ENCODE measurements at places on chromosomes 5 and 9. TPM values are rescaled to one million over a fixed set of nuclear protein-coding genes. Genes with fewer than 3 reads are reported as not detected.

- no peak overlapping the region for H3K27ac ChIP-seq
- H3K4me3 ChIP-seq = no peak overlapping the region
- no peaks in the 10 kb centered on the region for H3K36me3 ChIP-seq
- no peak for DNase-seq
- no peaks in the 10 kb centered on the region for H3K27me3 ChIP-seq
- H3K4me1 ChIP-seq = peaks cover 7% of the 10 kb centered on the region
These were observed 135.2 kb downstream of the GNA14 start for GRCh38 chr9:77512876-77513275.

DNA sequence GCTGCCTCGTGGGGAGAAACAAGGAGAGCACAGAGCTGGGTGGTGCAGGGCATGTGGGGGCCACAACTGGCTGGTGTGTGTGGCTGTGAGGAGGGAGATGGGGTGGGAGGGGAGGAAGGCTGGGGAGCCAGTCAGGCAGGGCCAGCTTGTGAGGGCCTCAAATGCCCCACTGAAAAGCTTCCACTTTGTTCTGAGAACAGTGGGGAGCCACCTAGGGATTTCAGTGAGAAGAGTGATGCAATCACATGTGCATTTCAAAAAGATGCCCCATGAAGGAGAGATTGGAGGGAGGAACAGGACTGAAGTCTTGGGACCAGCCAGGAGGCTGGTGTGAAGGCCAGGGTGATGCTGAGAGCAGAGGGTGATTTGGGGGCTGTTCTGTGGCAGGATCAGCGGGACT is 1.3 kb downstream of the OR13J1 start:
- H3K27ac ChIP-seq = no peak overlapping the region
- no peaks in the 10 kb centered on the region for H3K36me3 ChIP-seq
- no peak for DNase-seq

- H3K27ac ChIP-seq = no peak overlapping the region
- H3K27me3 ChIP-seq = no peaks in the 10 kb centered on the region
- H3K36me3 ChIP-seq = no peaks in the 10 kb centered on the region
These were observed 31.1 kb upstream of the FRMD3 start for GRCh38 chr9:83569326-83569725.

DNA sequence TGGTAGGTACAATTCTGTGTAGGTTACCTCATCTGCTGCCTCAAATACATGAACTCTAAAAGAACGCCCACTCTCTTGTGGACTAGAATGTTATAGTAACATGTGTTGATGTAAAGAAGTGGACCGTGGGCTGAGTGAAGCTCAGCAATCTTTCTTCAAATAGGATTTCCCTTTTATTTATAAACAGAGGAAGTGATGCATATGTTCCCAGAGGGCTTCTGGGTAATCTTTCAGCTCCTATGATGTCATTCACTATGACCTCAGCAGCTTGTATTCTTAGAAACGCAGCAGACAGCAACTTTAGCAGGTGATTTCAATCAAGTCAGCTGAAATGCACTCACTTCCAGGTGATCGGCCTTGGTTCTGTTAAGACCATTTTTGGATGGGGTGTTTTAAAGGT is 14.4 kb downstream of the F2RL2 start:
- no peak for DNase-seq
- H3K27me3 ChIP-seq = no peaks in the 10 kb centered on the region
- no peak overlapping the region for H3K27ac ChIP-seq
- no peak overlapping the region for H3K4me3 ChIP-seq
- peaks cover 10% of the 10 kb centered on the region for H3K4me1 ChIP-seq

GRCh38 chr9:125433461-125434011 is 171.9 kb downstream of the GAPVD1 start:
- no peak for DNase-seq
- no peak overlapping the region for H3K27ac ChIP-seq
- no peak overlapping the region for H3K4me3 ChIP-seq
- no peaks in the 10 kb centered on the region for H3K27me3 ChIP-seq
- H3K4me1 ChIP-seq = peaks cover 8% of the 10 kb centered on the region

DNA sequence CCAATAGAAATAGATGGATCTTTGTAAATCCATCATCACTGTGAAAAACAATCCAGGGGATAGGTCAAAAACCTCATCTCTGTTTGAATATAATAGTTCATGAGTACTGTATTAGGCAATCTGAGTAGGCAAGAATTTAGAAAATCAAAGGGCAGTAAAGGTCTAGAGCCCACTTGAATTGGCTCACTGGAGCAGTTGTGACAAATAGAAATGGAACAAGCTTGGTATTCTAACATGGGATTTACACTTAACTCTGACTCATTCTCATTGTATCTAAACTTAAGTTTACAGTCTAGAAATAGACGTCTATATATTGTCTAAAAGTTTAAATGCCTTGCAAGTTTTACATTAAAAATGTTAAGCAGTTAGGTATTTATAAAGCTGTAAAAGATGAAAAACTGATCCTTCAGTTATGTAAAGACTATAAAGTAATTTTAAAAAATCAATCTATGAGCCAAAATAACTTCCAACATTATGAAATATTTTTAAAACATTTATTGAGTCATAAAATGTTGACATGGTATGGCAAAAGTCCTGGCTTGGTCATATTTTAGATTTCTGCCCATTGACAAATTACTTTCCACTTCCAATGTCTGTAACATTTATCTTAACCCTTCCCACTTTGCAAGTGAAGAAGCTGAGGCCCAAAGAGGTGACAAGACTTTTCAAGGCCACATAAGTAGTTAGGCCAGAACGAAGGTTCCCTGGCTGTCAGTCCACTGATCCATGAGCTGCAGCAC is 203.7 kb upstream of the NREP start:
- H3K36me3 ChIP-seq = no peaks in the 10 kb centered on the region
- H3K27me3 ChIP-seq = no peaks in the 10 kb centered on the region
- H3K27ac ChIP-seq = no peak overlapping the region

GRCh38 chr9:33721674-33722358 is 73.5 kb upstream of the PRSS3 start:
- peaks cover 3% of the 10 kb centered on the region for H3K36me3 ChIP-seq
- H3K4me1 ChIP-seq = no peaks in the 10 kb centered on the region
- H3K27ac ChIP-seq = no peak overlapping the region
- H3K27me3 ChIP-seq = peaks cover 6% of the 10 kb centered on the region
- no peak overlapping the region for H3K4me3 ChIP-seq

GRCh38 chr5:56012281-56012963 is 17.7 kb upstream of the IL6ST start:
- DNase-seq = no peak
- no peak overlapping the region for H3K4me3 ChIP-seq
- no peak overlapping the region for H3K27ac ChIP-seq
- no peaks in the 10 kb centered on the region for H3K27me3 ChIP-seq

DNA sequence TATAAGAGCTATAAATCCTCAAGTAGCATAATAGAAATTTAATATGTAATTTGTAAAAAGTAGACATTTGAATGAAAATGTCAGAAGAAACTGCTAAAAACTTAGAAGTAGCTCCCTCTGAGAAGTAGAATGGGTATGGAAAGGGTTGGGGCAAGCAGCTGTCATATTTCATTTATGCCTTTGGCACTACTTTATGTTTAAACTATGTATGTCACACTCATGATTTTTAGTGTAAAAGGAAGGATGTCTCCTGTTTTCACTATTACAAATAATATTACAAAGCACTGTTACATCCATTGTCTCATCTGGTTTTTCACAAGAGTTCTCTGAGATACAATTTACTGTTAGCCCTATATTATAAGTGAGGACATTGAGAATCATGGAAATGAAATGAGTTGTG is 96.3 kb upstream of the ZNF462 start:
- H3K4me1 ChIP-seq = no peaks in the 10 kb centered on the region
- H3K36me3 ChIP-seq = no peaks in the 10 kb centered on the region
- no peaks in the 10 kb centered on the region for H3K27me3 ChIP-seq
- no peak for DNase-seq
- no peak overlapping the region for H3K4me3 ChIP-seq

- no peaks in the 10 kb centered on the region for H3K27me3 ChIP-seq
- no peak for DNase-seq
- H3K4me1 ChIP-seq = no peaks in the 10 kb centered on the region
- no peak overlapping the region for H3K27ac ChIP-seq
- no peak overlapping the region for H3K4me3 ChIP-seq
These were observed 315.7 kb downstream of the MAT2B start for GRCh38 chr5:163821142-163821541.

- H3K4me3 ChIP-seq = no peak overlapping the region
- H3K36me3 ChIP-seq = no peaks in the 10 kb centered on the region
- H3K4me1 ChIP-seq = no peaks in the 10 kb centered on the region
- DNase-seq = no peak
- H3K27ac ChIP-seq = no peak overlapping the region
- H3K27me3 ChIP-seq = no peaks in the 10 kb centered on the region
These were observed 536.5 kb upstream of the CDH10 start for GRCh38 chr5:25181249-25181648.

The PIGO gene
- 28.3 TPM for total RNA-seq

The PFN3 gene
- total RNA-seq = not detected

The PCDHGB2 gene
- total RNA-seq = 1.5 TPM

The C5 gene
- 8.3 TPM for total RNA-seq

The PCDHA1 gene
- total RNA-seq = 0.07 TPM

The PCDHGB4 gene
- total RNA-seq = 5.3 TPM
